ENCODE measurements at places on chromosomes 5 and 9.

DNA sequence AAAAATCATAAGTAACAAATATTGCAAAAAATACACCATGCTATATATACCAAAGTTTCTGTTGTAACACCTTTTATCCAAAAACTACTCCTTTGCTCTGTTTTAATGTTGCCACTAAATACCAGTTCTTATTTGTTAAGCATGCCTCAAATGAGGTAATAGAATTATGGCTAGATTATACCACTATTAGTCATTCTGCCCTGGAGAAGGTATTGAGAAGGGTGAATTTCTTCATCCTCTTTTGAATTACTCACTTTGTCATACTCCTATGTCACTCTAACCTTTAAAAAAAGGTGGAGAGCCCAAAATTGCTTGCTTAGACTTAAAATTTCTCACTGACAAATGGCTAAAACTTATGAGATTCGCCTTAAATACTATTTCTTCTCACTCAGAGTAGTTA, 750.9 kb downstream of the MAT2B start:
- DNase-seq = peak; percentile 32

DNA sequence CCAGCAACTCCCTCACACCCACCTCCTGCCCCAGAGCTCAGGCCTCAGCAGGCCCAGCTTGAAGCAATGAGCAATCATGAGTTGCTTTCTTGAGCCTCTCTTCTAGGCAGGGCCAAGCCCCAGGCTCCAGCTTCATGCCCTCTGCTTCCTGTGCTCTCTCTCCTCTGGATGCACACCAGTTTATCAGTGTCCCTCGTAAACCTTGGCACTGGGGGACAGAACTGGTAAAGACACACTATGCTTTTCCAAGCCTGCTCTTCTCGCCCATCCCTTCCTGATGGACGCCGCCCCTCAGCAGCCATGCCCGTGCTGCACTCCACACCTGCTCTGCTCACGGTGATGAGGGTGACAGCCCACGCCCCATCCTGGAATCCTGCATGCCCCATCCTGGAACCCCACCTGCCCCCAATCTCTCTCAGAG, 49.4 kb upstream of the ORM1 start:
- DNase-seq = no peak

DNA sequence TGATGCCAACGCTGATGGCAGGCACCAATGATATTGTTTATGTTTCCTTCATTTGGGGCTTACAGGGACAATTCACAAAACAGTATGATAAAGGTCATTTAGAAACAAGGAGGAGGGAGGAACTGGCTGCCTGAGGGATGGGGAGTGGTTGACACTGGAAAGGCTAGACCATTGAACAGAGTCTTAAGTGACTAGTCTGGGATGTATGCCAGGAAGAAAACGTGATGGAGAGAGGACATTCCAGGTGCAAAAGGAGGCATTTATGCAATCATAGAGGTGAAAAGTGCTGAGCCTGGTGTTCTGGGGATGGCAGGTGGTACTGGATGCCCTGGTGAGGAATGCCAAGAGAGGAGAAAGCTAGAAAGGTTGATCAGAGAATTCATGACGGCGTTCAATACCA, 153.4 kb downstream of the ZNF462 start:
- no peak for DNase-seq

GRCh38 chr5:37991301-37992299, 151.8 kb upstream of the GDNF start:
- DNase-seq = no peak

DNA sequence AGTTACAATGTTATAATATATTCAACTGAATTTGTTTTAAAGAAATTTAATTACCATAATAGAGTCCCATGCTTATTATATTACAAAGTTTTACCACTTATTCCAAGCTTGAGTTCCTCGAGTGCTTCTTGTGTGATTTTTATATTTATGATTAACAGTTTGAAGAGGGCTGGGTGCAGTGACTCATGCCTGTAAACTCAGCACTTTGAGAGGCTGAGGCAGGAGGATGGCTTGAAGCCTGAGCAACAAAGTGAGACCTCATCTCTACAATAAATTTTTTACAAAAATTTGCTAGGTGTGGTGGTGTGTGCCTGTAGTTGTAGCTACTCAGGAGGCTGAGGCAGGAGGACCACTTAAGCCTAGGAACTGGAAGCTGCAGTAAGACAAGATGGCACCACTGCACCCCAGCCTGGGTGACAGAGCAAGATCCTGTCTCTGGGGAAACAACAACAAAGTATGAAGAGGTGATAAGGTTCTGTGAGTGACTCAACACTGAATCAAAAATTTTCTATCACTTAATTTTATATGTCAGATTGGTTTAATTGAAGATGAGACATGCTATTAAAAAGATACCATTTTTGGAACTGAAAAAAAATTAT, 9.2 kb downstream of the POC5 start:
- DNase-seq = no peak

GRCh38 chr5:82416512-82416911, 138.4 kb upstream of the RPS23 start:
- no peak for DNase-seq

GRCh38 chr5:112445626-112446350, 26.7 kb upstream of the EPB41L4A start:
- DNase-seq = no peak

GRCh38 chr5:56585999-56586691, 229.2 kb upstream of the MAP3K1 start:
- DNase-seq = peak; percentile 68

- peak; percentile 62 for DNase-seq
Measured at GRCh38 chr9:72579880-72580550, 58.6 kb downstream of the TMC1 start.

DNA sequence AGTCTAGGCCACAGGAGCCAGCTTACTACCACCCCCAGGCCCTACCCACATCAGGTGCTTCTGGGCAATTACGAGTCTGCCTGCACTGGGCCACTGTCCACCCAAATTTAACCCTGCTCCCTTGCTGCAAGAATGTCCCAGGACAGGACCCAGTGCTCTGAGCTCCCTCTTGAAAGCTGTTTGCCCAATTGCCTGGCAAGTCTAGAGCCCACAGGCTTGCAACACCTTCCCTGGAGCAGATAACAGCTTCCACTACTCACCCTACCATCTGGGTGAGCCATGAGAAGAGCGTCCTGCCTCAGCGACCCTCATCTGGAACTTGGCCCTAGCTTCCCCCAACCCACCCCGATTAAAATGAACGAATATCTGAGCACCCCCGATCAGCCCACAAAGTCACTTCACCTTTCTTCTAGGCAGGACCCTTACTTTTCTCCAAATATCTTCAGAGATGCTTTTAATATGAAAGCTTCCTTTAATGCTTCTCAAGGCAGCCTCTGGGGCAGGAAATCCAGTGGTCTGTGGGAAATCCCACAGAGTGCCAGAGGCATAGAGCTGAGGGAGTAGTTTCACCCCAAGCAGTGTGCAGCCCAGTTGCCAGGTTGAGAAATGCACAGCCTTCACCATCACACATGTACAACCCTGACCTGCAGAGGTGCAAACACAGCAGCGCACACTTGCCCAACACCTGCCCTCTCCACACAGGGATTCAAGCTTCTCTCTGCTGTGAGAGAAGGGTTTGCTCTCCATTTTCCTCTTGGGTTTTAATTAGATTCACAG, 10.6 kb downstream of the ACSL6 start:
- DNase-seq = no peak

- DNase-seq = no peak
Measured at GRCh38 chr9:115575147-115575546, 457.2 kb upstream of the TNC start.

DNA sequence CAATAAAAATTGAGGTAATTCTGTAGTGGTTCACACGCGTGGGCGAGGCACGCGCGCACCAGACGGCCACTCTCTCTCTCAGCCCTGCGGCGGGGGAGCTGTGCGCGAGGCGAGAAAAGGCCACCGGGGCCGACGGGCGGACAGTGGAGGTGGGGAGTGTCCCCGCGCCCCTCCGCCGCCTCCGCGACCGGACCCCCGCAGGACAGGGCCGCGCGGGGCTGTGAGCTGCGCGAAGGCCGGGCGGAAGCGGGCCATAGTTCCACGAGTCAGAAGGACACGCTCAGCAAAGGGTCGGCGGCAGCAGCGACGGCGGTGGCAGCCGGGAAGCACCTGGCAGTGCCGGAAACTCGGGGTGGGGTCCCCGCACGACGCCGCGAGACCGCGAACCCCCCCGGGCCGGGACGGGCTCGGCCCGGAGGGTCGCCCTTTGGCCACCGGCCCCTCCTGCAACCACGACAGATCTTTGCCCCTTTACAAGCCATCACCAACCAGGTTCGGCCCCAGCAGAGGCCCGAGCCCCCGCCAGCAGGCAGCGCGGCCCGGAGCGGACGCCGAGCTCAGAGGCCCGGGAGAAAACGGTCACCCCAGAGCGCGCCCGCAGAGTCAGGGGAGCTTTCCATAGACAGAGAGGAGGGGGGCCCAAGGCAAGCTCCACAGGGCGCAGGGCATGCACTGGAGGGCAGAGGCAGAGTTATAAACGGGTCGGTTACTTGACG, 60.9 kb downstream of the ZNF354C start:
- DNase-seq = no peak

GRCh38 chr5:150066436-150066835, 19.9 kb downstream of the CSF1R start:
- no peak for DNase-seq

Measured in fibroblast of pulmonary artery (primary cell).